ENCODE measurements at places on chromosomes 3 and 15. TPM values are rescaled to one million over a fixed set of nuclear protein-coding genes. Genes with fewer than 3 reads are reported as not detected.

The ATP13A4 gene
- total RNA-seq, result 0.50 TPM

The ABHD17C gene
- total RNA-seq, result 3.0 TPM

The IL5RA gene
- total RNA-seq, result not detected

The EFCAB12 gene
- under 0.01 TPM for total RNA-seq

The DIPK2A gene
- 67.9 TPM for total RNA-seq

The MCF2L2 gene
- 0.66 TPM for total RNA-seq

The NCKIPSD gene
- 11.5 TPM for total RNA-seq

The ZBTB20 gene
- total RNA-seq, result 17.4 TPM

The MGA gene
- total RNA-seq, result 42.0 TPM

The AADAC gene
- total RNA-seq, result 0.12 TPM

The OR5K2 gene
- total RNA-seq, result not detected

The CHP1 gene
- 55.9 TPM for total RNA-seq

The COL6A5 gene
- under 0.01 TPM for total RNA-seq

The FETUB gene
- not detected for total RNA-seq

The POTEB3 gene
- total RNA-seq, result not detected

The ZNF774 gene
- total RNA-seq, result 1.1 TPM

The MSL2 gene
- total RNA-seq, result 11.1 TPM

The GPR149 gene
- not detected for total RNA-seq

The PLSCR5 gene
- not detected for total RNA-seq

The CD200R1 gene
- not detected for total RNA-seq

The PLA2G4E gene
- total RNA-seq, result not detected

The C3orf62 gene
- 1.2 TPM for total RNA-seq

The BNC1 gene
- total RNA-seq, result 11.3 TPM

The STAC gene
- total RNA-seq, result 7.7 TPM

The ISY1 gene
- total RNA-seq, result 25.9 TPM

The CFAP100 gene
- total RNA-seq, result not detected

The HYAL1 gene
- 0.66 TPM for total RNA-seq

The GOLGA6L4 gene
- total RNA-seq, result 1.2 TPM

The CLRN1 gene
- total RNA-seq, result not detected

The CALML4 gene
- 1.1 TPM for total RNA-seq

The AMOTL2 gene
- 100 TPM for total RNA-seq

The GOLGA8O gene
- 1.7 TPM for total RNA-seq

The GOLGA6L7 gene
- not detected for total RNA-seq
